ENCODE measurements at places on chromosomes 13 and 19.

- DNase-seq = no peak
Measured at GRCh38 chr13:73778242-73778864, 355.9 kb downstream of the KLF12 start.

GRCh38 chr19:16398530-16399249 is 73.1 kb downstream of the EPS15L1 start:
- no peak for DNase-seq

GRCh38 chr13:84430015-84430414 is 547.7 kb upstream of the SLITRK1 start:
- no peak for DNase-seq

GRCh38 chr19:15575406-15575805 is 39.6 kb upstream of the CYP4F8 start:
- no peak for DNase-seq

DNA sequence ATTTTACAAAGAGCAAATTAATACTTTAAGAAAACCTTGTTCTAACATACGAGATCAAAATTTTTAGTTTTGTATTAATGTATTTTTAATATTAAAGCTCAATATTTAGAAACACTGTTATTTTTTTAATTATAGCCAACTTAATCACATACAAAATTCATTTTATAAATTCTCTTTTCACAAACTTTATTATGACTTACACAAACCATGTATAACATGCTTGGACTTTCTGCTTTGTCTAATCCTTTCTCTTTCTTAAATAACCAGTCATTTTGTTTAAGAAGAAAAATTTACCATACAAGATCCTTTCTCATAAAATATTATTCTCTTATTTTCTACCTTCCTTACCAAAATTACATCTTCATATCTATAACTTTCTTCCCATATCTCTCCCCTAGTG is 62.2 kb downstream of the CYSLTR2 start:
- no peak for DNase-seq

DNA sequence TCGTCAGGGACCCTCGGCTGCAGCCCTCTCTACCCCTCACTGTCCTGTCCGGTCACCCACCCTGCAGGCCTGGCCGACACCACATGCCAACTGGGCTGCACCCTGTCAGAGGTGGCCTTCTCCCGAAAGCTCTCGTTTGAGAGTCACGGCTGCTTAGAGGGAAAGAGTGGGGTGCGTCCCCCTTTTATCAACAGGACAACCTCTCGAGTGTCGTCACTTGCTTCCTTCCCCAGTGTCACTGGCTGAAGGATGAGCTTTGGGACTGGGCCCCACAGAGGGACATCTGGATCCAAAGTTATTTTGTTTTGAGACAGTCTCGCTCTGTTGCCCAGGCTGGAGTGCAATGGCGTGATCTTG is 28.5 kb downstream of the MAP2K2 start:
- DNase-seq = no peak

DNA sequence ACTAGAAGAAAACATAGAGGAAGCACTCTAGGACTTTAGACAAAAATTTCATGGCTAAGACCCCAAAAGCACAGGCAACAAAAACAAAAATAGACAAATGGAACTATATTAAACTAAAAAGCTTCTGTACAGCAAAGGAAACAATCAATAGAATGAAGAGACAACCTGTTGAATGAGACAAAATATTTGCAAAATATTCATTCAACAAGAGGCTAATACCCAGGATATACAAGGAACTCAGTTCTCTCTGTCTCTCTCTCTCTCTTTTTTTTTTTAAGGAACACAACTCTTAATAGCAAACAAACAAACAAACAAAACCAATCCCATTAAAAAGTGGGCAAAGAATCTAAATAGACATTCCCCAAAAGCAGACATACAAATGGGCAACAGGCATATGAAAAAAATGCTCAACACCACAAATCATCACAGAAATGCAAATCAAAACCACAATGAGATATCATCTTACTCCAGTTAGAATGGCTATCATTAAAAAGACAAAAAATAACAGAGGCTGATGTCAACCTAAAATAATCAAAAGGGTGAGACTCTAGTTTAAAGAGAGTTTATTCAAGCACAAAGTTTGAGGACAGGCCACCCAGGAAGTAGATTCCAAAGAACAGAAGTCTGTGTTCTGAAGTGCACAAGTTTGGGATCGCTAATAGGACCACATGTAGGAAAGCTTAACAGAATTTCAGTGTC is 27.1 kb upstream of the SLC7A9 start:
- no peak for DNase-seq

- DNase-seq = no peak
Measured at GRCh38 chr19:10975374-10976130, 14.7 kb downstream of the SMARCA4 start.

DNA sequence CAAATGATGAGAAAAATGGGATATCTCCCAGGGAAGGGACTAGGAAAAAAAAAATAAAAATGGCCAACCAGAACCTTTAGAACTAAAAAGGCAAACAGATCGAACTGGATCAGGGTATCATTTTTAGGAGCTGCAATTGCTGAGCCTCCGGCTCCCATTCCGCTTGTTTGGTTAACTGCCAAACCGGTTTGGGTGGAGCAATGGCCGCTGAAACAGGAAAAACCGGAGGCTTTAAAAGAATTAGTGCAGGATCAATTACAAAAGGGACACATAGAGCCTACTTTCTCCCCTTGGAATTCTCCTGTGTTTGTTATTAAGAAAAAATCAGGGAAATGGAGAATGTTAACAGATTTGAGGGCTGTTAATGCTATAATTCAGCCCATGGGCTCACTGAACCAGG is 12.7 kb upstream of the ZNF443 start:
- DNase-seq = no peak

DNA sequence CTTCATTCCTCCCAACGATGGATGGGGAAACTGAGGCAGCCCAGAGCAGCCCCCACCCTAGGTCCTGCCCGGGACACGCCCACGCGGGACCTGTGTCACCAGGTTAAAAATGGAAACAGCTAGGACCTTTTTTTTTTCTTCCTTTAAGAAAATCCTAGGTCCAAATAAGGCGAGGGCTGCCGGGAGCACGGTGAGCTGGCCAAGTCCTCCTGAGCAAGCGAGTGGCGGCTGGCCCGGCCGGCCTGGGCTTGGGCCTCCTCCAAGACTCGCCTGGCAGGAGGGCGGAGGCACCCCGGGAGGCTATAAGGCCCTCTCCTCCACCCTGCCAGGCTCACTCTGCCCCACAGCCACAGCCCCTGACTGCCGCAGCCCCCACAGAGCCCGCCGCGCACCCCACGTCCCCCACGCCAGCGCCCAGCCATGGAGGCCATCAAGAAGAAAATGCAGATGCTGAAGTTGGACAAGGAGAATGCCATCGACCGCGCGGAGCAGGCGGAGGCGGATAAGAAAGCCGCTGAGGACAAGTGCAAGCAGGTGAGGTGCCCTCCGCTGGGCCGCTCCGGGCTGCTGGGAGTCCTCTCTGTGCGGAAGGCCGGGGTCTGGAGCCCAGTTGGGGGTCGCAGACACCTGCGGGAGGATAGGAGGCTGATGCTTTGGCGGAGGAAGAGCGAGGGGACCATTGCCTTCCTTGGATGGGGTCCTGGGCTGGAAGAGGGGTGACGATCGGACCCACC is 8.9 kb upstream of the TPM4 start:
- DNase-seq = no peak

GRCh38 chr13:74306496-74306895 is 172.3 kb upstream of the KLF12 start:
- no peak for DNase-seq

DNA sequence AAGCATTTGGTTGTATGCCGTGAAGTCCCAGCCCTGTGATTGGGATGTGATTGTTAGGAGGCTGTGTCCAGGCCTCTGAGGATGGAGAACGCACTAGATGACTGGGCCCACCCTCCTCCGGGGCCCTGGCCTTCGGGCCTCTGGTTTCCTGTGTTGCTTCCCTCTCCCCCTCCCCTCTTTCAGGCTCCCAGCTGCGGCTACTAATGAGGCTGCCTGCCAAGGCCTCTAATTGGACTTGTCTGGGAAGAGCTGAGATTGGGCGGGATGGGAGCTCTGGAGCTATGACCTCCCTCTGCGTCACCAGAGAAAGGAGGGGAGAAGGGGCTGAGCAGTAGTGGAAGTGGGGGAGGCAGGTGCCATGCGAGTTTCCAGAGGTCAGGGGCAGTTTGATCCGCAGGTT is 9.9 kb downstream of the PTH2 start:
- DNase-seq = no peak

Data from NCI-H524 treated with DMSO at 0.1 percent for 48 hours (cell line).